ENCODE measurements at places on chromosomes 1 and 21.

DNA sequence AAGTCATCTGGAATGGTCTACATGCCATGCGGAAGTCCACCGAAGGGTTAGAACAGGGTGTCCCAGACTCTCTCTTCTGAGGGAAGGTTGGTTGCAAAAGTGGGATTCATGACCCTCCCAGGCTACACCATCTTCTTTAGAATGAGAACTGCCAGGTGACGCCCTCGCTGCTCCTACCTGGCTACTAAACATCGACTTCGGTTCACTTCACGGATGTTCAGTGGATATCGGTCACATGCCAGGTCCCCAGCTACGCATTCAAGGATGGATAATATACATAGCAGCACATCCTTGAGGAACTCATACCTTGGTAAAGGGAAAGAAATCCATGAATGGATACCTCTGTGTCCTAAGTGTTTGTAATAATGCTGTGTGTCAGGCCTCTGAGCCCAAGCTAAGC, 3.3 kb upstream of the OPTC start:
- no peak for DNase-seq

DNA sequence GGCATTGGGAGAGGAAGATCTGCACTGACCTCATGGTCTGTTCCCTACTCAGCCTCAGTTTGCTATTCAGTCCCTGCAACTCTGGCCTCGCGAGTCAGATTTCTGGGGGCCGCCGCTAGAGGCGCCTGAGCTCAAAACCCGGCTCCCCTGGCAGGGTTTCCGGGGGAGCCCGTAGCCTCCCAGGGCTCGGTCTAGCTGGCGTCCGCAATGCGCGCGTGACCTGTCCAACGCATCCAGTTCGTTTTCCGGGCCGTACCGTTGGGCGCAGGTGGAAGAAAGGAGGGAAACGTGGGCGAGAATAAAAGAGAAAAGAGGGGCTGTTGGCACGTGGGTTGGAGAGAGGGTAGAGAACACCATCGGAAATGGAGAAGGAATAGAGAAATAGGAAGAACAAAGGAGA, at the start of gene ADAM30:
Gene ADAM30, minus strand, starts transcription at position 213 of the 400 bp plus-strand sequence. Its CDS starts 179 bp downstream, at position 34.
- DNase-seq = no peak

GRCh38 chr1:56484695-56485094, 94.7 kb downstream of the PLPP3 start:
- no peak for DNase-seq

GRCh38 chr1:230747890-230748800, 957 bp downstream of the CAPN9 start:
- no peak for DNase-seq

DNA sequence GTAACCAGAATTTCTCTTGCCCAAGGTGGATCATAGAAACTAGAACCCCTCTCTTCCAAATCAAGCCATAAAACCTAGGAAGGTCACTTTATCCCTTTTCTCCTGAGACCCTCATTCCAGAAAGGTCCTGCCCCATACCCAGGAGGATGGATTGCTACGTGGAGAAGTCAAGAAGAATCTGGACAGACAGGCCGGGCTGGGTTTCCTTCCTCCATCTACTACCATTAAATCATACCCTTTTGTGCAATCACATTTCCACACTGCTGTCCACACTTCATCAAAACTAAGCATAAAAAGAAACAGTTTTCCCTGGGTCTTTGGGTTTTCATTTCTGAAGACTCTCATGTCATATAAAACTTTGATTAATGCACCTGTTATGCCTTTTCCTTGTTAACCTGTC, 65.4 kb downstream of the C21orf91 start:
- no peak for DNase-seq

- no peak for DNase-seq
Observed at GRCh38 chr1:54298284-54299033, 98.5 kb downstream of the MRPL37 start.
